D341Med (cell line): ENCODE measurements at places on chromosomes 5 and 9.

DNA sequence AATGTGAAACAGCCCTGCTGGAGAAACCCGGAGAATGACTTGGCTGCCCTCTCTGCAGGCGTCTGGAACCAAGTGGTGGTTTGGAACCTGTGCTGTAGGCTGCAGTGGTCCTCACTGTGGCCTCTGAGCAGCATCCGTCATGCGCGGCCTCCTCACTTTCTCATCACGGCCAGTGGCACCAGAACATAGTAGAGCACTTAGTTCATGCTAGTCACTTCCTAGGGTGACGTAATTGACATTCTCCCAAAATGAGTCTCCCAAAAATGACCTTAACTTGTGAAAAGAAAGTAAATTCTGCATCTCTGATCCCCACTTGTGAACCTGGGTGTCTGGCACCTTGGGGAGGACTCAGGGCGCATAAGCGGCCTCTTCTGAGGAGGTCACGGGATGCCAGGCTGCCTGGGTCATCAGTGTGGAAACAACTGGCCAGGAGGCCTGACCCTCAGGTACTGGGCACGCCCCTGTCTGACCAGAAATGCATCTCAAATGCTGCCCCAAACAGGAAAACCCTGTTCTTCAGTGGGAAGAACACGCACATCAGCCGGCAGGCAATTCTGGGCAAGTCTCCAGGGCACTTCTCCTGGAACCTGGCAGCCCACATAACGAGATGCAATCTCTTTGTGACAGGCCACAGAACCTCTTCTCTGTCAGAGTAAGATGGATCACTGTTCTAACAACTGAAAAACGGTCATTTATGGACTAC, 36.6 kb upstream of the SPTLC1 start:
- DNase-seq, result no peak

- no peak for DNase-seq
Observed at GRCh38 chr5:153676406-153676805, 185.9 kb downstream of the GRIA1 start.

DNA sequence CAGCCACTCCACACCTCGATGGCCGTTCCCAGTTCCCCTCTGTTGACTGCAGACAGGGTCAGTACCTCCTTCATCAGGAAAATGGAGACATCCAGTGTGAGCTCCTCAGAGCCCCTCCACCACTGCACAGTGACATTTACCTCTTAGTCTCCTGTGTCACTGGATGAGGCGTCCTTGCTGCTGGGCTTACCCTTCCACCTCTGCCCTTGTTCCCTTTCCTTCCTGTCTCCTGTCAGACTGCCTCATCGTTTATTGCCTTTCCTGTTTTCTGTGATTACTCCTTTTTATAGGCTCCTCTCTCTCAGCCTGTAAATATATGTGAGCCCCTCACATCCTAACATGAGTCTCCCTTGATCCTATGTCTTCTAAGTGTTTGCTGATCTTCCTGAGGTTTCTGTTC, 23.2 kb upstream of the SPTAN1 start:
- no peak for DNase-seq

GRCh38 chr9:135950135-135950682, 11.0 kb downstream of the UBAC1 start:
- DNase-seq, result no peak

DNA sequence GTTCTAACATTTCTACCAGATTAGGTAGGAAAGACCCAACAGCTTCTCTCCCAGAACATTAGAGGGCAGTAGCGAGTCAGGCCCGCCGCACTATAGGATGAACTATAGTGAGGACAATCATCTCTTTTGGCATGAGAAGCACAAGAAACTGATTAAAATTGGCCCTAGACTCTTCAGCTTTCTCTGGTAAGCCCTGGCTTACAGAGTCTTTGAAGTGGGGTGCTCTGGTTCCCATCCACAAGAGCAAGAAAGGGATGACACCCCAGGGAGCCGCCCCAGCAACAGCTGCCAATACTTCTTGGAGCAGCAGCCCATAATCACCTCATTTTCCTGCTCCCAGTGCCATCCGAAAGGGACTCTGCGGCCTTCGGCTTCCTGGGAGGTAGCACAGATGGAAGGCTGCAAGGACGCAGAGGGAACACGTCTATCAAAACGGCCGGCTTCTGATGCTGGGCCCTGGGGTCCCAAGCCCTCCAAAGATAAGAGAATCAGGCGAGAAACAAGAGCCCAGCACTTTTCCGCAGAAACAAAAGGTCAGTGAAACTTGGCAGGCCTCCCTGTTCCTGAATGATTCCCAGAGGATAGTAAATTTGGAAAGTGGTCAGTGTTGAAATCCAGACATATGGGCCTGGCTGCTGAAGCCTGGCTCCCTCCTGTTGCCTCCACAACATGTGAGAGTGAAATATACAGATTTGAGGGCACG, 69.3 kb downstream of the HSD17B3 start:
- DNase-seq, result peak; percentile 71

DNA sequence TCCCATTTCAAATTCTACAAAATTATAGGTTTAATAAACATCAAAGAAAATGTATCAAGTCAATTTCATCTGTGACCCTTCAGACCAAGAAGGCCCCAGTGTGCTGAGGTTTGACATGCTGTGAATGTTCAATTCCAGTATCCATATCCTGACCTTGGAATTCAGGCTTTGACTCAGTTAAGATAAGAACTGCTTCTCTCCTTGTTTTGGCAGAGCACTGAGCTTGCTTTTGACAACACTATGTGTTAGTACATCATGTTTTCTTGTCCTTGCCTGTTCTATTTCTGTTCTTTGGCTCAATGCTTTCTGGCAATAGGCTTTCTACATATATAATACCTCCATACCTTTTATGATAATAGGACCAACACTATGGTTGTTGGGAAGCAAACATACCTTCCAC, 105.6 kb downstream of the PLCXD3 start:
- no peak for DNase-seq

GRCh38 chr9:105651806-105652205, 10.5 kb upstream of the TAL2 start:
- peak; percentile 68 for DNase-seq

- no peak for DNase-seq
Observed at GRCh38 chr5:95142145-95142544, 142.7 kb downstream of the MCTP1 start.
